ENCODE measurements at places on chromosomes 7 and 10.

- no peak for DNase-seq
Observed at GRCh38 chr7:148487912-148488311, 102.7 kb upstream of the C7orf33 start.

- no peak for DNase-seq
Observed at GRCh38 chr7:118184565-118184940, 589 bp downstream of the LSM8 start.

DNA sequence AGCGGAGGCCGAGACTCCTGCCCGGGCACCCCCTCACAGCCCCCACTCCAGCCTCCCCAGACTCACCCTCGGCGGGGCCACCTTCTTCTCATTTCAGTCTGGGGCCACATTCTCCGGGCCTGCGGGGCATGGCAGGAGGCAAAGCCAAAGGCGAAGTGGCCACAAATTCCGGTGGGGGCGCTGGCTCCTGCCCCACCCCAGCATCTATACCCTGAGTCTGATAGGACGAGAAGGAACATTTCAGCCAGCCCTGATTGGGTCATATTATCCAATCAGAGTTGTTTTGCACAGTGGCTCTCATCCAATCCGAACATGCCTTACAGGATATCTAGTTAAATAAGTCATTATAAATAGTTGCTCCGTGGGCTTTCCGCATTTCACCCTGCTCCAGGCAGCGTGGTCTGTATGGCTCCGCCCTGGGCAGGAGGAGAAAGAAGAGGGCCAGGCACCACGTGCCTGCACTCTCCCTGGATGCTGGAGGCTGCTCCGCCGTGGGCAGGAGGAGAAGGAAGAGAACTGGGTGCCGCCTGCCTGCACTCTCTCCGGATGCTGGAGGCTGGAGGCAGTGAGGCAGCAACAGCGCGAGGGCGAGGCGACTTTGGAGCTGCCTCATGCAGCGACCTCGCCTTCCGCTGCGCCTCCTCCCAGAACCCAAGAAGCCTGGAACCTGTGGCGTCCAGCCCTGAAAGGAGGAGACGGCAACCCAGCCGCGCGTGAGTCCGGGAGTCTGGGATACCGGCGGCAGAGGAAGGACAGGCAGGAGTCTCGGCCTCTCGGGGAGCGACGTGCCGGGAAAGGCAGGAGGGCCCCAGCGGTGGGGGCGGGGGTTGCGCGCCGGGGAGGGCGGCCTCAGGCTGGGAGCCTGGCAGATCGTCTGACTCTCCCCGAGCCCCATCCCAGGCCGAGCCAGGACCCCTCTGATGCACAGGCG, 162.9 kb downstream of the ZNF33B start:
- DNase-seq = no peak

GRCh38 chr7:25173184-25173583, 48.1 kb upstream of the CYCS start:
- no peak for DNase-seq

DNA sequence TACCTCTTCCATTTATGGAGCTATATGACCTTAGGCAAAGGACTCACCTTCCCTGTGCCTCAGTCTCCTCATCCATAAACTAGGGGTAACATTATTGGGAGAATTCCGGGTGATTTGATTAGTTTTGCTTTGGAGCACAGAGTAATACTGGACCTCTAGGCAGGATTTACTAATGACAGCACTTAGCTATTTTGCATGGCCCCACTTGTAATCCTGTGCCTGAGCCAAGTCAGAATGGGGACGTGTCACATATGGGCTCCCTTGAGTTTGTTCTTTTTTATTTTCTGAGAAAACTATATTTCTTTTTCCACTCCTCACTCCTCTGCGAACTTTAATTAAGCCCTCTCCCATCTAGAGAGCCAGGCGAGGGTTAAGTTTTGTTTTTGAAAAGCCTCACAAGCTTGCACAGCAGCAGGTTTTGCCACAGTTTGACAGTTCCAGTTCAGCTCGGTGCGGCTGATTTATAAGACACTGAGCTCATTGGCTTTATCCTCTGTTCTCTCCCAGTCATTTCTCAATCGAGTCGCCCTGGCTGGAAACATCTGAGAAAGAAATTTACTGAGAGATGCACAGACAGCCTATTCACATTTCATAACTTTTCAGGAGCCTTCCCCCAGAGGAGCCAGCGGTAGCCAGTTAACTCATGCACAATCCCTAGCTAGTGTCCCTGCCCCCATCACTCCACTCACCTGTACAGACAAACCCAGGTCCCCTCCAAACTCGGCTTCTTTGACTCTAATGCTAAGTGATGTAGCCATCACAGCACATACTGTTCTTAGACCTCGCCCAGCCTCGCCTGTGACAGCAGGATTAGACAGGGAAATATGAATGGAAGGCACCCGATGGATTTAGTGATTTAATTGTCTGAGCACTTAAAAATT, 441.9 kb upstream of the NPVF start:
- no peak for DNase-seq

DNA sequence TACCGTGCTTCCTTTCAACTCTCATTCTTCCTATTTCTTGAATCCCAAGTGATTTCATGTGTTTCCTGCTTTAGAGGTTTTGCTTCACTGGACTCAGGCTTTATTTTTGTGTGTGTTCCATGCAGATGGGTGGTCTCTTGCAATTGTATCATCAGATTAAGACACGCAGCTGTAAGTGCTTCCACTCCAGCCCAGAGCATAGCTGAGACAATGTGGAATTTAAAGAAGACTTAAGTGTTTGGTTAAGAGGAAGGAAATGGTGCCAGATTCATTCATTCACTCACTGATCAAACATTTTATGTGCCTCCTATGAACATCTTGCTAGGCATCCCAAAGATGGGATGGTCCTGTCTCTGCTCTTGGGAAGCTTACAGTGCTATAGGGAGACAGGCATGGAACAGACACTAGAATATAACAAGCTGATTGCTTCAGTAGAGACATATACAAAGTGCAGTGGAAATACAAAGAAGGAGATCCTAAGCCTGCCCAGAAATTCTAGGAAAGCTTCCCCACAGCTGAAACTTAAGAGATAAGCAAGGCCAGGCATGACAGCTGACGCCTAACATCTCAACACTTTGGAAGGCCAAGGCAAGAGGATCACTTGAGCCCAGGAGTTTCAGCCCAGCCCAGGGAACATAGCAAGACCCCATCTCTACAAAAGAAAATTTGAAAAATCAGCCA, 46.1 kb upstream of the LRRC17 start:
- no peak for DNase-seq

DNA sequence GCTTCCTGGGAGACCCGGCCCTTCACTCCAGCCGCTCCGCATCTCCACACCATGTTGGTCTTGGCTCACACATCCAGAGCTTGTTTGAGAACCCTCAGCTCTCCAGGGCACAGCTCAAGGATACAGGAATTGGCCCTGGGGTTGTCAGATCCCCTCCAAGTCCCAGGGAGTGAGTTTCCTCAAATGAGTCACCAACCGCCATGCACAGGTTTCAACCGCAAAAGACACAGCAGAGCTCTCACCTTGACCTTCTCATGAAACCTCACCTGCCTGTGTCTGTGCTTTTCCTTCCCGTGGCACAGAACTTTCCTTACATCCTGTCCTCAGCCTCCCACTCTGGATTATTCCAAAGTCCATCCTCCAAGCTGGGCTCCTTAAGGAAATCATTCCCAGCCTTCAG, 20.6 kb downstream of the AZGP1 start:
- DNase-seq = no peak

- peak; percentile 16 for DNase-seq
Observed at GRCh38 chr10:105950410-105950809, 1214.1 kb downstream of the SORCS1 start.

DNA sequence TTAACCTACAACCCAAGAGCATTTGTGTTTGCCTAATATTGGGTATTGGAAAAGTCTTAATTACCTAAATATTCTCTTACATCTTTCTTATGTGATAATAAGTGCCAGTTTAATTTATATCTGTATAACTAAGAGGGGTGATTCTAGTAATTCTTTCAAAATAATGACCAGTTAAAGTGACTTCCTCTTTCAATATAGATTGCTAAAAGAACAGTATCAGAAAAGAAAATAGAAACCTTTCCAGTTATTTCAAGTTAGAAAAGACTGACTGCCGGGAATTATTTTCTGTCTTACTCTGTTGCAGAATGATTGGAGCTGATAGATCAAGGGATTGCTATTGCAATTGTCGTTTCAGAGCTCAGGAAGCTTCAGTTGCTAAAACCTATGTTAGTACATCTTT, 525.0 kb upstream of the SEMA3D start:
- no peak for DNase-seq

DNA sequence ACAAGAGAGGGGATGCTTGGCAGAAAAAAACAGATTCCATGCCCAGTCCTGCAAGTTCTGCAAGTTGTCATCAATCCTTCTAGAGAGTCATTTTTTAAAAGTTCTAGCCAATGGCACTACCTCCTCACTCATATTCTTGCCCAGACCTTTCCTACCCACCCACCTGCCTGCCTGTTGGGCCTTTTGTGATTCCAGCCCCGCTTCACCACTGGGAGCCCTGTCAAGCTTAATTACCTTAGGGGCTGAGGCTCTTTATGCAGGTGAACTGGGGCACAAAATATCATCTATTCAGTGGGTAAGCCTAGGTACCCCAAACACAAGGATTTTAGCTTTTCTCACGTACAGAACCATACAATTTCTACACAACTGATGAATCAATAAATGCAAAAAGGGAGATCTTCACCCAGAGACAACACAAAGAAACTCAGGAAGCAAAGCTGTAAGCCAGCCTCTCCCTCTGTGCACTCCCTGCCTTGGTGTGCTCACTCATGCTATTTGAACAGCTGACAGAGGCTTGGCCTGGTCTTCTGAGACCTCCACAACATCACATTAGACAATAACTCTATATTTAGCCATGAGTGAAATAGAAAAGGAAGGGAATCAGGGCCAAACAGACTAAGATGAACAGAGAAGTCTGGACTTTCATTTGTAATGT, 222.6 kb downstream of the HTR7 start:
- DNase-seq = no peak

DNA sequence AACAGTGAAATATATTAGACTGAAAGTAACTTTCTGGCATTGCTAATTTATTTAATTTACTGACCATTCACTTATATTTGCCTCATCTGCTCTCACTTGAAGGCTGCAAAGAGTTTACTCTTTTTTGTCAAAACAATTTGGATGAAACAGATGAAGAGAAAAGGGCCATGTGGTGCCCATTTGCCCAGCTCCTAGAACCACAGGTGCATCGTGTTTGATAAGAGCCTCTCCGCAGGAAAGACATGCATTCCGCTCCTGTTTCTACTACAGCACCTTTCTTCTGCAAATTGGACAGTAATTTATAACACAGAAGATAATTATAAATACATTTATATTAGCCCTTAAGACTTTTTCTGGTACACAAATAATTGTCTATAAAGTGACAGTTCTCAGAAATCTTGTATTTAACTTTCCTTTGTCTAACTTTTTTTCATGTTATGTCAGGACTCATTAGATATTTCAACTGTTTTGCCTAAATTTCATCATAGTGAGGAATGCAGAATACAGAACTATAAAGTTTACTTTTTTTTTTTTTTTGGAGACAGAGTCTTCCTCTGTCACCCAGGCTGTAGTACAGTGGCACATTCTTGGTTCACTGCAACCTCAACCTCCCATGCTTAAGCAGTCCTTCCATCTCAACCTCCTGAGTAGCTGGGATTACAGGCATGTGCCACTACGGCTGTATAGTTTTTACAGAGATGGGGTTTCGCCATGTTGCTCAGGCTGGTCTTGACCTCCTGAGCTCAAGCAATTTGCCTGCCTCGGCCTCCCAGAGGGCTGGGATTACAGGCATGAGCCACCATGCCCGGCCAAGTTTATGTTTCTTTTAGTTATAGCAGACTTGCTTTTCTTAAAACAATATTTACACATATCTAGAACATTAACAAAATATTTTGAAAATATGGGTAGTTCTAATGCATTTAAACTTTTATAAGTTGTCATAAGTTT, 869 bp downstream of the LAMB4 start:
- no peak for DNase-seq

GRCh38 chr7:149494738-149495368, 2.8 kb downstream of the ZNF746 start:
- DNase-seq = no peak

DNA sequence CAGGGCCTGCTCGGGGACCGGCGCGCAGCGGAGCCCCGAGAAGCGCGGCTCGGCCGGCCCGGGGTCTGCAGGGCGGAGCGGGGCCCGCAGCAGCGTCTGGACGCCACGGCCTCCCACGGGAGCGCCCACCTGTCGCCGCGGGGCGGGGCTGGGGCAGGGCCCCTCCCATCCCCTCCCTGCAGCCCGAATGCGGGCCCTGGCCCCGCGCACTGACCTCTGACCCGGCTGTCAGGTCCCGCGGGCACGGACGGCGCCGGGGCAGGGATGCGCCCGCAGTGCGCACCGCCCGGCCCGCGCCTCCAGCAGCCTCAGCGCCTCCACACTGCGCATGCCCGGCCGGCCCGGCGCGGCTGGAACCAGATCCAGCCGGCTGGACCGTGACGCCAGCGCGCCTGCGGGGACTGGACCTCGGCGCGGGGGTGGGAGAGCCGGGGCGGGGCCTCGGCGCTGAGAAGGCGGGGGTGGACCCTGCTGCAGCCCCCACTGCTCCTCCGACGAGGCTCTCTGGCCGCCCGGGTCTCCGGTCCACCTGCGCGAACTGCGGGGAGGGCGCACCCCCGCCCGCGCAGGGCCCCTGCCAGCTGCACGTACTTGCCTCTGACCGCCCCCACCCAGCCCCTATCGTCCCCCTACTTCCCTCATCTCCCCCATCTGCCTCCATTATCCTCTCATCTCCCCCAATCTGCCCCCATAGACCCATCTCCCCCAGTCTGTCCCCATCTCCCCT, 16.1 kb upstream of the GPR146 start:
- DNase-seq = peak; percentile 88

DNA sequence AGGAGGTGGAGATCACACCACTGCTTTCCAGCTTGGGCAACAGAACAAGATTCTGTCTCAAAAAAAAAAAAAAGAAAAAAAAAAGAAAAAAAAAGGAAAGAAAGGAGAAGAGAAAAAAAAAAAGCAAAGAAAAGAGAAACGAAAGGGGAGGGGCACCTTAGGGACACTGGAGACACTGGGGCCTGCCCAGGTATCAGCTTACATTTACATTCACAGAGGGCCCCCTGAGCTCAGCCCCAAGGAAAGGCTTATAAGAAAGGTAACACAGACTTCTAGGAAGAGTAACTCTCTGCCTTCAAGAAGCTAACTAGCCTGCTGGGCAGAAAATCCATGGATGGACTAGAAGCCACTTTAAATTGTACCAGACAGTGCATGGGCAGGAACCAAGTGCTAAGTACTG, 108.8 kb downstream of the NPY start:
- no peak for DNase-seq

- DNase-seq = no peak
Observed at GRCh38 chr10:15395935-15396334, 24.8 kb upstream of the FAM171A1 start.

GRCh38 chr10:117342641-117343040, 32.6 kb downstream of the PDZD8 start:
- no peak for DNase-seq

- DNase-seq = no peak
Observed at GRCh38 chr10:43682956-43683355, 34.3 kb upstream of the ZNF32 start.

- DNase-seq = no peak
Observed at GRCh38 chr7:146781352-146782116, 664.9 kb downstream of the CNTNAP2 start.

DNA sequence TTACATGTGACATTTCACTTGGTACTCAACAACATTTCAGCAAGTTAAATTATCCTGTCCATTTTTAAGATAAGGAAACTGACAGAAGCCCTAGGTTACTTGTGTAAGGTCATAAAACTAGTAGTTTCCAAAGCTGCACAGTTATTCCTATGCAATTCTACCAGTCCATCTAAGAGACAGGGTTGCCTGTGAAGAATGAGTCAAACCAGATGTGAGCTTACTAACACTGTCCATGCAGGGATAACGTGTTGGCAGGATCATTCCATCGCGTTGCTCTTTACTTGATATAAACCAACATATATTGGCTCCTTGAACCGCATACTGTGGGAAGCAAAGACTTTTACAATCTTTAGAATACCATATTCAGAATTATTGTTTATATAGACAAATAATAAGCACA, 280.9 kb upstream of the HGF start:
- no peak for DNase-seq
